ENCODE measurements at places on chromosomes 3 and 15.
A peak's percentile ranks its signal among the peaks of the same experiment; 100 is the strongest.

GRCh38 chr3:127256733-127257271, 31.0 kb downstream of the PRR20G start:
- DNase-seq, result no peak

- no peak for DNase-seq
These were observed 142.4 kb downstream of the FAM43A start for GRCh38 chr3:194828116-194828515.

- DNase-seq, result no peak
These were observed 95.3 kb downstream of the PDZRN3 start for GRCh38 chr3:73529308-73530021.

DNA sequence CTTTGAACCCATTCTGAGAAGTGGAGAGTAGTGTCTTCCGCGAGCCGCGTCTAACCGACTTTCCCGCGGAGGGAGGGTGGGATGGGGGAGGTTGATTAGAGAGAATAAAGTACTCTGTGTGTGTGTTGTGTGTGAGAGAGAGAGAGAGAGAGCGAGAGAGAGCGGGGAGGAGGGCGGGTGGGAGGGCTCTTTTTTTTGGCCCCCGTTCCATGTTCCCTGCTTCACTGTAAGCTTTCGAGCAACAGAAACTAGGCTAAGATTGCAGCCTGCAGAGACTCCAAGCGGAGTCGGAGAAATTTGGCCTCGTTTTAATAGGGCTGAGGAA, 1.6 kb upstream of the MEIS2 start:
- DNase-seq, result no peak

GRCh38 chr3:146020969-146021368, 140.0 kb downstream of the PLOD2 start:
- DNase-seq, result no peak

GRCh38 chr3:4794331-4794730, 184.9 kb upstream of the BHLHE40 start:
- DNase-seq, result no peak

GRCh38 chr3:21777821-21778220, 26.8 kb upstream of the ZNF385D start:
- DNase-seq, result no peak

DNA sequence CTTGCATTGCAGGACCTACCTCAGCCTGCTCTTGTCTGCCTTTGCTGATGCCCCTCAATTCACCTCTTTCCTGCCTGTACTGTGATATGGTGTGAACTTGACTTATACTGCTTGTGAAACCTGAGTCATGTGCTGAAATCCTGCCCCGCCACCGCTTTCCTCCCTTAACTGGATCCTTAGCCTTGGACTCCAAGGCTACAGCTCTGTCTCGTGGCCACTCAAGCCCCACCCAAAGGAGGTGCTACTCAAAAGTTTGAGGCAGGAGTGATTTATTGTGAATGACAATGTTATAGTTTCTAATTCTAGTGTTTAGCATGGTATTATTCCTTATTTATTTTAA, 56.1 kb downstream of the MYZAP start:
- no peak for DNase-seq

GRCh38 chr3:52130966-52131622, 23.1 kb downstream of the POC1A start:
- no peak for DNase-seq

DNA sequence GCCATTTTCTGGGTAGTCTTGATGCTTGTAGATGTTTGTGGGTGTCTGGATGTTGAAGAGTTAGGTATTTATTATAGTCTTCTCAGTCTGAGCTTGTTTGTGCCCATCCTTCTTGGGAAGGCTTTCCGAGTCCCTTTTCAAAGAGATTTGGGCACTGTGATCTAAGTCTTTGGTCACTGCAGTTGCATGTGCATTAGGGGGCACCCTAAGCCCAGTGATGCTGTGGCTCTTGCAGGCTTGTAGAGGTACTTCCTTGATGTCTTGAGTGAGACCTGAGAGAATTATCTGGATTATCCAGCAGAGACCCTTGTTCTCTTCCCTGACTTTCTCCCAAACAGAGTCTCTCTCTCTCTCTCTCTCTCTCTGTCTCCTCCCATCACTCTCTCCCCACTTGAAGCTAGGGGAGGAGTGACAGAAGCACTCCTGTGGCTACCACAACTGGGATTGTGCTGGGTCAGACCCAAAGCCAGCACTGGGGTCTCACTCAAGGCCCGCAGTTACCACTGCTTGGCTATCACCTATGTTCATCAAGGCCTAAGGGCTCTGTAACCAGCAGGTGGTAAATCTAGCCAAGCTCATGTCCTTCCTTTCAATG, 68.5 kb downstream of the TMCO5A start:
- DNase-seq, result no peak

GRCh38 chr3:9826815-9827573, 16.8 kb downstream of the RPUSD3 start:
- DNase-seq, result no peak

- no peak for DNase-seq
These were observed 22.5 kb upstream of the SEMA3F start for GRCh38 chr3:50132421-50133282.

DNA sequence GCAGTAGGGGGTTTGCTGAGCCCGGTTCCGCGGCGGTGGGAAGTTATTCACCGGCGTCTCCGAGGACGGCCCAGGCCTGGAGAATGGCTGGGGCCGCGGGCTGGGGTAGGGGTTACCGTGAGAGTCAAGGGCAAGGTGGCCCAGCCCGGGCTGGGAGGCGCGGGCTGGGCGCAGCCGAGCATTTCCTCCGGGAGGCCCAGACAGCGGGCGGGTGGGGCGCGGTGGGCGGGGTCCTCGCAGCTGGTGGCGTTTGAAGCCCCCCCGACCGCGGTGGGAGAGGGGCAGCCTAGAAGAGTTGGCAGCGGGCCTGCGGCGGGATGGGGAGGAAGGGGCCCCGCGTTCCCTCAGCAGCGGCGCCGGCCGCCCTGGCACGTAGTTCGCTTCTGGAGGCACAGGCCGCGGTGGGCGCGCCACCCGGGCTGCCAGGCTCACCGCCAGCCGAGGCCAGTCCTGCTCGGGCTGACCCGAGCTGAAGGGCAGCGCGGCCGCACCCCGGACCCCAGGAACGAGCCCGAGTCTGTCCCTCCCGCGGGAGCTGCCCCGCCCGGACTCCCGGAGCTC, 960 bp upstream of the KLF13 start:
- DNase-seq, result peak; percentile 55

- no peak for DNase-seq
These were observed 703.3 kb upstream of the LMCD1 start for GRCh38 chr3:7798276-7798675.

DNA sequence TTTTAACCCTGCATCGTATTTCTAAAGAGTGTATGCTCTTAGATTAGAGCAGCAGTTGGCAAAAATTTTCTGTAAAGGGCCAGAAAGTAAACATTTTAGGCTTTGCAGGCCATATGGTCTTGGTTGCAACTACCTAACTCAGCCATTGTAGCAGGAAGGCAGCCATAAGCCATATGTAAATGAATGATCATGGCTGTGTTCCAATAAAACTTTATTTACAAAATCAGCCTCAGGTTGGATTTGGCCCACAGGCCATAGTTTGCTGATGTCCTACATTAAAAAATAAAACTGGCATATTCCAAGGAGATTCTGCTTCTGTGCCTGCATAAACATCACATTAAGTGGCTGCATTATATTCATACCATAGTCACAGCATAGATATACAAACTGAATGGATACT, 134.9 kb downstream of the STT3B start:
- no peak for DNase-seq

Data from stimulated activated CD4-positive, alpha-beta T cell treated with anti-CD3 and anti-CD28 coated beads, Interleukin-4, amount 100 ng/mL, for 4 hours (primary cell).